ENCODE measurements at places on chromosomes 7 and 10.
A peak's percentile ranks its signal among the peaks of the same experiment; 100 is the strongest.

DNA sequence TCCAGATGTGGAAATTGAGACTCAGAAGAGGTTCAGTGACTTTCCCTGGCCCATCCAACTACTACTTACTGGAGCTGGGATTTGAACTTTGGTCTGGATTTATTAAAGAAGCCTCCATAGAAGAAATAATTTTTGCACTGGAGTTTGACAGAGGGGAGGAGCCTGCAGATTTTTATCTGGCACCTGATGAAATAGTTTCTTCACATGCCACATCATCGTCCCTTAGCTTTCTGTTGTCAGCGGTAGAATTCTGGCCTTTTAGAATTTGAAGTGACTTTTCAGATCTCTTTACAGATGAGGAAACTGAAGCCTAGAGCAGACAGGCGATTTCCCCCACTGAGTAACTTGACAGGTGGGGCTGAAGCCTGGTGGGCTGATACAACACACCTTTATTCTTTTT lies 233.5 kb downstream of the LRMDA start:
- DNase-seq = no peak

- DNase-seq = no peak
Measured at GRCh38 chr10:34323192-34323591, 491.9 kb downstream of the PARD3 start.

GRCh38 chr10:74189999-74190421 lies 39.0 kb downstream of the ADK start:
- DNase-seq = no peak

DNA sequence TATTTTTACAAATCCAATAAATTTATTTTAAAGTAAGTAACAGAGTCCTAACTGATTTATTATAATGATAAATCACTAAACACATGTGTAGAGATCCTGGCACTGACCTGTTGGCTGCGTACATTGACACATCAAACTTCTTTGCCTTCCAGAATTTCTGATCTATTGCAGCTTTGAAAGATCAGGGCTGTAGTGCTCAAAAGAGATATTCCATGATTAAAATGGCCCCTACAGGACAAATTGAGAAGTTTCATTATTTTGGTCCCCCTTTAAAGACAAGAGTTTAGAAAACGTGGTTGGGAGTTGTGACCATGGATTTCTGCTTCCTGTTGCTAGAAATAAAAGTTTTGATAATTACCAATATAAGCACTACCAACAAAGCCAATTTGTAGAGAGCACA lies 87.7 kb upstream of the PDK4 start:
- DNase-seq = no peak

GRCh38 chr7:51256209-51256781 lies 60.3 kb downstream of the COBL start:
- DNase-seq = no peak

DNA sequence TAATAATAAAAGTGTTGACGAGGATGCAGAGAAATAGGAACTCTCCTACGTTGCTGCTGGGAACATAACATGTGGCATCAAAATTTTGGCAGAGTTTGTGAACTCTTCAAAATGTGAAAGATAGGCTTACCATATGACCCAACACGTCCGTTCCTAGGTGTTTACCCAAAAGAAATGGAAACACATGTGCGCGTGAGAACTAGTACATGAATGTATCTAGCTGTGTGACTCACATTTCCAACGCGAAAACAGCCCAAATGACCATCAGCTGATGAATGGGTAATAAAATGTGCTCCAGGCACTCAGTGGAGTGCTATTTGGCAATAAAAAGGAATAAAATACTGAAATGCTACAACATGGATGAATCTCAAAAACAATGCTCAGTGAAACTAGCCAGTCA lies 10.4 kb upstream of the ELFN1 start:
- DNase-seq = no peak

DNA sequence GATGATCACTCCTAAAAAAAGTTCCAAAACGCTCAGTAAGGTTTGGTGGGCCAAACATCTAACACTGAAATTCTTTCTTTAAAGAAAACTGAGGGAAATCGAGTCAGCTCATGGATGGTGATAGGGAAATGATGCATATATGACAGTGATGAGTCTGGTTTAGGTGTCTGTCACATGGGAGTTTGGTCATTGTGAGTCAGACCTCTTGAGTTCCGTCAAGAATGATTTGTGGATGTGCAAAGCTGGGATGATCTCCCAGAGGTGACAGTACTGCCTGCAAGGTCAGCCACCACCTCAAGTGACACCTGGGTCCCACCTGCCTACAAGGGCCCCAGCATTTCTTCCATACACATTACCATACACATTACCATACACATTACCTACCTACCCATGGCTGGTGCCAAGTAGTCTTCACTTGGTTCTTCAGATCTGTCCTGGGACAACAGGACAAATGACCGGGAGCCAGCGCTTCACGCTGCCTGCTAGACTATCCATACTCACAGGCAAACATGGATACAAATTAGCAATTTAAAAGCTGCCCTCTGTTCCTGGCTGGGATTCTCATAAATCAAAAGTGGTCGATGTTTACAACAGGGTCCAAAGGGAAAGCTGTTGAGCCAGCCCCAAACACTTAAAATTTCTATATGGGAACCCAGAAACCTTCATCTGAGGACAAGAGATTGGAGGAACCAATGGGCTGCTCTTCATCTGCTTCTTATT lies 128.4 kb downstream of the ADAM12 start:
- DNase-seq = no peak

DNA sequence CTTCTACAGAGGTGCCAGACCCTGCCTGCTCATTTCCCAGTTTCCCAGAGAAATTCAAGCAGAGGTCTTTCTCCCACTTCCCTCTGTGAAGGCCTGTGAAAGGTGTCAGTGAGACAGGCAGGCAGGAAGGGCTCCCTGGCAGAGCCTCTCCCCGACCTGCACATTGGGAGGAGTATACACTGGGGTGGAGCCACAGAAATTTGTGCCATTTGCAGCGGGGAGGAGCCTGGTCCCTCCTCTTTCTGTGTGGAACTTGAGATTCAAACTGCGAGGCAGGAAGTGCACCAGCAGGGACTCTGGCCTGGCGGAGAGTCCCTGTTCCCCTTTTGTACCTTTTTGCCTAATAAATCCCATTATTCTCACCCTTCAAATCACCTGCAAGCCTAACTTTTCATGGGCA lies 54.6 kb upstream of the OPN4 start:
- no peak for DNase-seq

- DNase-seq = peak; percentile 35
Measured at GRCh38 chr7:22885797-22886261, 63.2 kb upstream of the TOMM7 start.

DNA sequence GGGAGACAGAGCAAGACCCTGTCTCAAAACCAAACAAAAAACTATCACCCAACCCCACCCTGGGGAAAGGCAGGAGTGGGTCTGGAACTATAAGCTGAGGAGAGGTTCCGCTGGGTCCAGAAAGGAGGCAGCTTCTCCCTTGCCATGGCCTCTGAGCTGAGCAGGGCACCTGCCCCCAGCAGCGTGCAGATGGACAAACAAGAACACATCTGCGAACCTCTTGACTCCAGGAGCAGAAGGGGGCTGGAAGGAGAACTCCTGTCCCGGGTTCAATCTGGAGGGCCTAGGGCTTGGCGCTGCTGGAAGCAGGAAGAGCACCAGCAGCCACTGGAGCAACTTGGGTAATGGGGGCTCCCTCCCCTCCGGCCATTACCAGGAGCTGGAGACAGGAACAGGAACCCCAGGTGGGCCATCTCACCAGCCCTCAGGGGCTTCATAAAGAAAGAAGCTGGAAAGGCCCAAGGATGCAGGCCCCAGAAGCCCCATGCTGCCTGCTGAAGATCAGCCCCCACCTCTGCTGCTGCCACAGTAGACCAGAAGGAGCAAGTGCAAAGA lies 19.0 kb upstream of the PPIF start:
- no peak for DNase-seq

GRCh38 chr7:132666071-132666773 lies 90.0 kb upstream of the PLXNA4 start:
- no peak for DNase-seq

DNA sequence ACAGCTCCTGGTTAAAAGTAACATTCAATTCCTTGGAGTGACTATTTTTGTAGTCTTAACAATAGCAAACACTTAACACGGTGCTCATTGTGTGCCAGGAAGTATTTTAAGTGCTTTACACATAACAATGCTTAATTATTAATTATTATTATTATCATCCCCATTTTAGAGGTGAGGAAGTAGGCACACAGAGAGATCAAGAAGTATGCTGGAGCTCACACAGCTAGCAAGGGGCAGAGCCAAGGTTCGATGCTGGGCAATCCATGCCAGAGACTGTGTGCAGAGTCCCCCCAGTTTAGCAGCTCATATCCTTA lies 48.2 kb upstream of the SMNDC1 start:
- DNase-seq = no peak

DNA sequence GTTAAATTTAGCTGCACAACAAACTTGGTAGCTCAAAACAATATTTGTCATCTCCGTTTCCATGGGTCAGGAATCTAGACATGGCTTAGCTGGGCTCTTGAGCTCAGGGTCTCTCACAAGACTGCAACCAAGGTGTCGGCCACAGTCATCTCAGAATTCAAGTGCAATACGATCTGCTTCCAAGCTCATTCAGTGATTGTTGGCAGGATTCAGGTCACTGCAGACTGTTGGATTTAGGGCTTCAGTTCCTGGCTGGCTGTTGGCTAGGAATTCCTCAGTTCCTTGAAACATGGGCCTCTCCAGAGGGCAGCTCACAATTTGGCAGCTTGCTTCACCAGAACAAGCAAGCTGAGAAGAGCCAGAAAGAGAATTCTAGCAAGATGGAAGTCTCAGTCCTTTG lies 17.5 kb upstream of the CHST3 start:
- DNase-seq = no peak

DNA sequence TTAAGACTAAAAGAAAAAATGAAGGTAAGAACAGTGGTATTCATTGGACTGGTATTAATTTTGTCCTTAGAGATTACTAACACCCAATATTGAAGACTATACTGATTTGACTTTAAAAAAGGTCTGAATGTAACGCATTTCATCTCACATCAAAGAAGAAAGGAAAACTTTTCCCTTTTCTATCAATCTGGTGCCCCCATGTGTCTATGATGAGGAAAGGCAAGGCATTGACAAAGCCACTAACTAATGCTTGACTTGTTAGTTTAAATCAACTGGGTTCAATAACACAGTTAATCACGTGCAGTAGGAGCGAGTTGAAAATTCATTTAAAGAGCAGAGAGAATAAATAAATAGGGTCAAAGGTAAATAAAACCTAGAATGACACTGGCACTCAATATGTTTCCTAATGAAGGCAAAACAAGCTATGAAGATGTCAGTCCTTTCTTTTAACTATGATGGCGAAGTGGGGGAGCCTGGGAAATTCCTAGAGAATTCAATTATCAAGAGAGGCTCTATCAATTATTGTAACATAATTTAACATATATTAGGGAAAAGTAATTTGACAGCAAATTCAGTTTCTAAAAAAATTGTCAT lies 180.9 kb downstream of the ANK3 start:
- DNase-seq = no peak

DNA sequence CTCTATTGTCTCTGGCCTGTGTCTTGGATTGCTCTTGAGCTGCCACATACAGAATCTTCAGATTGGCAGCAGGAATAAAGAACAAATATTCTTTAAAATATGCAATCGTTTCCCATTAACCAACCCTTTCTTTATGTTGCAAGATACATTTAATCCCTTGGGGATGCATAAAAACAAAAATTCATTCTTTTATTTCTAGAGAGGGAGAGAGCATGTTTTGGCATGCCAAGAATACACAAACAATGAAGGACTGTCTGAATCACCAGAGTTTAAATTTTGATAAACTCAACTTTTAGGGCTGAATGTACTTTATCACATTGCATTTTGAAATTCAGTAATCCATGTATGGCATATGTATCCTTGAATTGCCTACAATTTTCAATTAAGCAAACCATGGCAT lies 154.3 kb upstream of the SEMA3D start:
- DNase-seq = no peak

DNA sequence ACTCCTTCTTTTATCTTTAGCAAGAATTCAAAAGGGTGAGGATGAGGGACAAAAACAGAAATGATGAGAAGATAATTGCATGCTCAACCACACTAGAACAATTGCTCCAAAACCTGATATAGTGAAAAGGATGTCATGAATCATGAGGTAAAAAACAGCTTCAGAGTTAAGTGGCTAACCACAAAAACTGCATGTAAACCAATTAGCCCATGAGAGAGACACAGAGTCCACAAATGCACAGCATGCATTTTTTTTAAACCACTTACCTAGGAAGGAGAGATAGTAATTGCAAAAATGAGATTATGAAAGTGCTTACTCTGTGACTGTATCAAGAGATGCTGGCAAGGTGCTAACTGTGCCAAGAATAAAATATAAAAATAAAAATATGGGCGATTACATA lies 132.9 kb downstream of the MBL2 start:
- no peak for DNase-seq

DNA sequence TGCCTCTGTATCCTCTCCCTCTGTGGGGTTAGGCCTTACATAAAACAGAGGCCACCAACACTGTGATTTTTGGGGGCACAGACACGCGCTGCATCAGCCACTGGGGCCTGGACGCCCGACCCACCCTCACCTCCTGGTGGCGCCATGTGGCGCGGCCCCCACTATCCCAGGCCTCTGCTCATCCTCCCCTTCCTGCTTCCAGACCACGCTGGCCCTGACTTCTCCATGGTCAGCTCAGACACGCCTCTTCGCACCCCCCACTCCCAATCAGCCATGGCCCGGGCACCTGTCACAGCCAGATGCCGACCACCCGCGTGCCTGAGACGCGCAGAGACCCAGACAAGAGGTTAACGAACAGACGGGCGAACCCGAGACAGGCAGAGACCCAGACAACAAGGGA lies 263.9 kb downstream of the ELFN1 start:
- no peak for DNase-seq

DNA sequence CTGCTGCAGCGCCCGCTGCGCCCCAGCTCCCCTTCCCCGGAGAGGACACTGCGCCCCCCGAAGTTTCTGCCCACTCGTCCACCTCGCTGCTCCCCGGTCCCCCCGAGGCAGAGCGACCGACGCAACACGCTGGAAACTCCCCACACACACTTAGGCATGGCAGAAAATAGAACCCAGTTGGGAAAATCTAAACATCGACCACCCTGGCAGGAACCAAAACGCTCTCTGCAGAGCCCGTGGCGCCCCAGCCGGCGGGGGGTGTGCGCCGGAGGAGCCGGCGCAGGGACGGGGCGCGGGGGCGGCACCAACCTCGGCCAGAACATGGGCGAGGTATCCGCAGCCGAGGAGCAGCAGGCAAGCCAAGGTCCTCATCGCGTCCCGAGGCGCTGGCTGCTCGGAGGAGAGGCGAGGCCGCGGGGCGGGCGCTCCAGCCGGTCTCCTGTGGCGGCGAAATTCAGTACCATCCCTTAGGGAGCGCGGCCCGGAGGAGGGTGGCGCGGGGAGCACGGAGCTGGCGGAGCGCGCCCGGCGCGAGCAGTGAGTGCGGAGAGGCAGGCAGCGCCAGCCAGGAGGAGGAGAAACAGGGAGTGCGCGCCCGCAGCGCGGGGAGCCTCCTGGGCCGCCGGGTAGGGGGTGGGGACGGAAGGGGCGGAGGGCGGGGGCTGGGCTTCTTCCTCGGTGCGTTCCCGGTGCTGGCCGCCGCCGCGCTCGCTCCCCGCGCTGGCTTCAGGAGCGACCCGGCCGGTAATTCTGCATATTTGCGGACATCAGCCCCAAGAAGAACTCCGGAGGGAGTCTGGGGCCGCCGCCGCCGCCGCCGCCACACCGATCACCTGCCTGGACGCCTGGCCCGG lies 789 bp downstream of the PDGFA start:
- no peak for DNase-seq

- DNase-seq = no peak
Measured at GRCh38 chr10:129522041-129522585, 55.1 kb downstream of the MGMT start.

Data from NK-92 treated with Interleukin-12 subunit alpha and Interleukin-12 subunit beta, amount 100 ng/mL, for 24 hours (cell line).